ENCODE measurements at places on chromosomes 4 and X.
A peak's percentile ranks its signal among the peaks of the same experiment; 100 is the strongest.

DNA sequence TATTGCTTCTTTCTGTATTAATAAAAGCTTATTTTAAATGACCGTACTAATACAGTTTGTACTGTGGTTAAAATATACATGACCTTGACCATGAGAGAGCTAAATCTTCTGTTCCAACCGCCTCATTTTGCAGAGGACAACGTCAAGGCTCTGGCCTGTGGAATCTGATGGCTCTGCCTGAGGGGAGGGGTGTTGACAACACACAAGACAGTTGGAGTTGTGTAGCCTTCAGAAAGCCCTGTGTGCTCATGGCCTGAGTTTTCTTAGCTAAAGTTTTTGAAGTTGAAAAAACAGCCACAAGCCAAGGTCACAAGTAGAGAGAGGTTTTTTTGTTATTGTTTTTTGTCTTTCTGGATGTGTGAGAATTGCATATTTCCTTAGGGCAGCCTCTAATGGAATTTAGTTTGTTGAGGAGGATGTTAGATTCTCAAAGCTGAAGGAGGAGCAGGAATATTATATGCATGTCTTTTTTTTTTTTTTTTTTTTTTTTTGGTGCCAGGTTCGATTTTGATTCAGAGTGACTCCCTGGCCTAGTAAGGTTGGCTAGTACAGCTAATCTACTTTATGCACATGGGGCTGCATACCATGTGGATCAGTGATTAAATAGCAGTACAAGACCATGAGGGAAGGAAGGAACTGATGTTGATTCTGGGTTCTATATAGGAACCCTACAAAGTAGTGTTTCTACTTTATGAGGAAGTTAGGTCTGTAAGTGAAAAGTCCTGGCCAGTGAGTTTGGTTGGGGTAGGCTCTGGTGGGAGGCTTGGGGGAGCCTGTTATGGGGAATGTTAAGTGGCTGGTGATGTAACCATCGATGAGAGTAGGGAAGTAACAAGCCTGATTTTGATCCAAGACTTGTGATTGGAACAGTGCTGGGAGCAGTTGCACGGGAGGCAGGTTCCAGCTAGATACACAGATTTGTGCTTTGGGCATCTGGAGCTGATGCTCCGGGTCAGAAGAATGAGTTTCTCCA, 20.3 kb downstream of the SMS start:
- no peak for DNase-seq

- no peak for DNase-seq
Observed at GRCh38 chr4:101037938-101038413, 309.4 kb downstream of the PPP3CA start.

- DNase-seq: peak; percentile 46
Observed at GRCh38 chr4:110197529-110198042, 829 bp downstream of the ELOVL6 start.

- no peak for DNase-seq
Observed at GRCh38 chr4:151935411-151935810, 174.6 kb upstream of the GATB start.

GRCh38 chr4:35516102-35516501, 728.2 kb downstream of the ARAP2 start:
- no peak for DNase-seq

DNA sequence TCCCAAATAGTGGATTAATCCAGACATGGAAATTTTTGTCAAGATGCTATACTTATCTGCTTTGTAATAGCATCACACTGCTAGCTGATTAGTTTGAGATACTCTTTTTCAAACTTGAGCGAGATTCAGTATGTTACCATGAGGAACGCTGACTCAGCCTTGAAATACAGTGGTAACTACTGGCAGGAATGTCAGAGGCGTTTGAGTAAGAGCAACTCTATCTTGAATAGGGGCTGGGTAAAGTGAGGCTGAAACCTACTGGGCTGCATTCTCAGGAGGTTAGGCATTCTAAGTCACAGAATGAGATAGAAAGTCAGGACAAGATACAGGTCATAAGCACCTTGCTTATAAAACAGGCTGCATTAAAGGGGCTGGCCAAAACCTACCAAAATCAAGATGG, 2519.6 kb downstream of the ARAP2 start:
- DNase-seq: no peak

- DNase-seq: no peak
Observed at GRCh38 chrX:20538974-20539373, 272.3 kb upstream of the RPS6KA3 start.

DNA sequence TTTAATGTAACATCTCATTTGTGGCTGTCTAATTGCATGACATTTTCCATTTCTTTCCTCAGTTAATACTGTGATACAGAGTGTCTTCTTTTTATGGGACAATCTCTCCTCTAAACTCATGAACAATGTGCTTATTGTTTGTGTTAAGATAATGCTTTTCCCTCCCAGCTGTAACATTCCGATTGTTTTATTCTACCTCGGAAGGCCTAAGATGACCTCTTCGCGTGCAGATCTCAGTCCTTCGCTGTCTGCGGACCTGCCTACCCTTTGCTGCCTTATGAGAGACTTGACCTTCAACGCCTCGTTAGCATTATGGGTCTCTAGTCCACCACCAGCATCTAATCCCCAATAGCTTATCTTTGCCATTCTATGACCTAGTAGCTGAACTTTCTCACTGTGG, 29.8 kb upstream of the ZFP42 start:
- DNase-seq: no peak

DNA sequence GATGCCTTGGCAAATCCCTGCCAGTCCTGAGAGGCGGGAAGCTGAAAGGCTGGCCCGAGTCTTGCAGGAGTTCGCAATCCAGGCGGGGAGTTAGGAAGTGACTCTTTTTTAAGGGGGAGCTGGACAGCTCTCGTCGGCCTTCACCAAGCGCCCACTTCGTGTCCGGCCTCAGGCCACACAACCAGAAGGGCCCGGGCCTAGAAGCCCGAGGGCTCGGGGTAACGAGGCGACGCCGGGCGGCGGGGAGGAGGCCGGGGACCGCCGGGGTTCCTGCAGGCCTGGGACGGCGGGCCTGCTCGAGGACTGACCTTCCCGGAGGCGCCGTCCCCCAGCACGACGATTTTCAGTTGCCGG, 395 bp downstream of the RAB28 start:
- DNase-seq: peak; percentile 60

DNA sequence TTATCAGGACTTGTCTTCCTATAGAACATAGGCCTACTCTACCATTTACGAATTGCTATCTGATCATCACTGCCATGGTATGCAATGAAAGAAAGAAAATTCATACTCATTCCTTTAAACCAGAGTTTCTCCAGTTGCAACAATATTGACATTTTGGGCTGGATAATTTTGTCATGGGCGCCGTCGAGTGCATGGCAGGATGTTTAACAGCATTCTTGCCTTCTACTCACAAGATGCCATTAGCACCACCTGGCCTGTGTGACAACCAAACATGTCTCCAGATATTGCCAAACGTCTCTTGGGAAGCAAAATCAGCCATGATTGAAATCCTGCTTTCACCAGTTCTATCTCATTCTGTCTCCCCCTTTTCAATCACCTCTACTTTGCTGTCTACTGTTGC, 63.6 kb upstream of the ARHGAP24 start:
- DNase-seq: no peak

Measured in fibroblast of upper back skin (primary cell).